ENCODE measurements at places on chromosomes 13 and 19.
A peak's percentile ranks its signal among the peaks of the same experiment; 100 is the strongest.

DNA sequence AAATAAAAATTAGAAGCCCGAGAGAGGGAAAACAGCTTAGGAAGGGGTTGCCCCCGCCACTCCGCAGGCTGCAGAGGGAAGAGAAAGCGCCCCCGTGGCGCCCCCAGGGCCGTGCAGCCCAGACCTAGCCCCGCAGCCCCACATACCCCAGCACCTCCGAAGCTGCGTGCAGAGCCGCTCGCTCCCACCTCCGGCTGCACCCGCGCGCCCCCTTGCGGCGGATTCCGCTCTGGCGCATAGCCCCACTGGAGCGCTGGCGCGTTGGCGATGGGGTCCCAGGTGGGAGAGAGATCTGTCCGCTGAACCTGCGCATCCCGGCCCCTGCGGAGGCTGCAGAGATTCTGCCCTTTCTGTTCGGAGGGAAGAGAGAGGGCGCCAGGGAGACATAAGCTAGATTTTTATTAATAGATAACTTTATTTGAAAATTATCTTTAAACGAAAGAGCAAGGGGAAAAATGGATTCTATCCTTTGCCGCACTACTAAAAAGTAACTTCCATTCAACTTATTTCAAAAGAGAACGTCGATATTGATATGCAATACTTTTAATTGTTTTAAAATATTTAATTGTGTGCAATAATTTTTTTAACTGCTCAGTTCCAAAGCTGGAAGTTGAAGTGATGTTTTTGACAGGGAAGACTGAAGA is 11.7 kb upstream of the CLN5 start:
- DNase-seq, result peak; percentile 55

DNA sequence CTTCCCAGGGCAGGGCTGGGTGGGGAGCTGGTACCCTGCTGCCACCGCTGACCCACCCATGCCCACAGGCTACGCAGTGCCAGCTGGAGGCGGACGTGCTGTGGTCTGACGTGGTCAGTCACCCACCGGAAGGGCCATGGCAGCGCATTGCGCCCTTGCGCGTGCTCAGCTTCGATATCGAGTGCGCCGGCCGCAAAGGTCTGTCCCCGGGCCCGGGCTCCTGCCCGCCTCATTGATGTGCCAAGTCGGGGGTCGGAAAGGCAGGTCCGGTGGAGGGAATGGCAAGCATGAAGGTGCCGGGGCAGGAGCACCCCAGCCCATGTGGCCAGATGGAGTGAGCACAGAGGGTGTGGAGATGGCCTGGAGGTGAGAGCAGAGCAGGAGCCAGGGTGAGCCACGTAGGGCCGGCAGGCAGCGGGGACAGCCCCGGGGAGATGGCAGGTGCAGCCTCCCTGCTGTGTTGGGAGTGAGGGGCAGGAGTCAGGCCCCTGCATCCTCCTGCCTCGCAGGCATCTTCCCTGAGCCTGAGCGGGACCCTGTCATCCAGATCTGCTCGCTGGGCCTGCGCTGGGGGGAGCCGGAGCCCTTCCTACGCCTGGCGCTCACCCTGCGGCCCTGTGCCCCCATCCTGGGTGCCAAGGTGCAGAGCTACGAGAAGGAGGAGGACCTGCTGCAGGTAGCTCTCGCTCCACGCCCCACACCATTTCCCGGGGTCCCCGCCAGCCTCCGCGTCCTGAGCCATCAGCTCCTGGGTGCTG is 16.0 kb upstream of the SPIB start:
- DNase-seq, result no peak

- no peak for DNase-seq
Measured at GRCh38 chr19:50422397-50423278, 3.9 kb downstream of the SPIB start.

DNA sequence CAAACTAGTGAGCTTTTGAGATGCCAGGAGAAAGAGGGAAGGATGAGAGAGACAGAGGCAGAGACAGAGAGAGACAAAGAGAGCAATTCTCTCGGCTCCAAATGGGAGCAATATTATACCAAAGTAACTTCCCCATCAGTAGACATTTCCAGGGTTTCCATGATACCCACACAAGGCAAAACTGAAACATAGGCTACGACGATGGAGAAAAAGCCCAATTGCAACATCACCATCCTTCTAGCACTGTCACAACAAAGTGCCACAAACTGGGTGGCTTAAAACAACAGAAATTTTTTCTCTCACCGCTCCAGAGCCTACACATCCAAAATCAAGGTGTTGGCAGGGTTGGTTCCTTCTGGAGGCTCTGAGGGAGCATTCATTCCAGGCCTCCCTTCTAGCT is 81.4 kb downstream of the KCTD12 start:
- DNase-seq, result no peak

DNA sequence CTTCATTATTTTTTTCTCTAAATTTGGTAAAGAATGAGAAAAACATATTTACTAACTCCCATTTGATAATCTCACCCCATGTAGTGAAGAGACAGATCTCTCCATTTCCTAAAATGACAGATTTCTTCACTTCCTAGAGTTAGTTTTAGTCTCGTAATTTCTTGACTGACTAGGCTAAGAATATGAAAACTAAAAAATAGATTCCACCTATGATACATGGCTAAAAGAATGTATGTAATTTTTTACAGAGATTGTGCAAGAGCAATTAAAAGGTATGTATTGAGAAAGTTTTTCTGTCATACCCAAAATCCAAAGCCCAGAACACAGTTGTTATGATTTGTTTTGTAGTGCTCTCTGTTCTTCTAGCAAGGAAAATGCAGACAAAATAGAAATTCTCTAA is 9.5 kb downstream of the NALCN start:
- no peak for DNase-seq

GRCh38 chr19:49356382-49356781 is 5.8 kb downstream of the TEAD2 start:
- no peak for DNase-seq

DNA sequence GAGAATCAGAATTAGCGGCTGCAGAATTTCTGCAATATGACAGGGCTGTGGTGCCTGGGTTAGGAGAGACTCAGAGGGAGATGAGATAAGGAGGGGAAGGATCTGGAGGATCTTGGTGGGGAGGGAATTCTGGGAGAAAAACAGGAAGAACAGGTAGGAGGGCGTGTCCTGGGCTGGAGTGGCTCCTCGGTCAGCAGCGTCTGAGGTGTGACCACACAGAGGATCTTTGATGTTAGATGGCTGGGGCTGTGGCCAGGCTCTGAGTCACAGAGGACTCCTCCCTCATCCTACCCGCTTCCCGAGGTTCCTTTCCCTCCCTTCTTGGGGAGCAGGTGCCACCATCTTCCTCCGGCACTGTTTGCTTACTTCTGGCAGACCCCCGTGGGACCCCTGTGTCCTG is 6.4 kb upstream of the KLK6 start:
- no peak for DNase-seq

DNA sequence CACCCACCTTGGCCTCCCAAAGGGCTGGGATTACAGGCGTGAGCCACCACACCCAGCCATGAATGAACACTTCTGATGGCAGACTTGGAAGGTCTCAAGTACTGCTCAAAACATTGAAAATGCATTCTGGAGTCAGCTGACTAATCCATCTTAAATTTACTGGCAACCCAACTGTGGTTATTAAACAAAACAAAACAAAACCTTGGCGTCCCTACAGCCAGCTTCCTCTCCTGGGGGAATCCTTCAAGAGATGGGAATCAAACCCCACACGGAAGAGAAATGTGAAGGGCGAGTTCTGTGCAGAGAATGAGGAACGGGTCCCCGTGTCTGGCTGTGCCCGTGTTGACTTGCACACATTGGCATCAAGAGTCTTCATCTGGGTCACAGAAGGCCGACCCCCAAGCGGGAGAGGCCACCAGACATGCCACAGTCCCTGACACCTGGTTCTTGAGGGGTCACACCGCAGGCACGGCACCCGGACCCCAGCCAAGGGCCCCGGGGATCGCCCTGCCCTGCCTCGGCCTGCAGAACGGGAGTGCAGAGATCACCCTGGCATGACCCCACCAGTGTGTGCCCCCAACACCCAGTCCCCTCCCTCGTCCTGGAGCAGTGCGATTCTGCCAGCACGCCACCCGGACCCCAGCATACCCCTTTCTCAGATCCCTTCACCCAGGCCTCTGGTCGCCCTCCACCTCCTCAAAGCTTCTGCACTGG is 3.2 kb downstream of the MAP2K2 start:
- DNase-seq, result no peak

GRCh38 chr19:31064491-31064890 is 284.7 kb downstream of the TSHZ3 start:
- DNase-seq, result no peak

GRCh38 chr13:80141123-80141849 is 199.6 kb downstream of the SPRY2 start:
- no peak for DNase-seq

- DNase-seq, result no peak
Measured at GRCh38 chr13:106433066-106433465, 102.4 kb downstream of the EFNB2 start.

DNA sequence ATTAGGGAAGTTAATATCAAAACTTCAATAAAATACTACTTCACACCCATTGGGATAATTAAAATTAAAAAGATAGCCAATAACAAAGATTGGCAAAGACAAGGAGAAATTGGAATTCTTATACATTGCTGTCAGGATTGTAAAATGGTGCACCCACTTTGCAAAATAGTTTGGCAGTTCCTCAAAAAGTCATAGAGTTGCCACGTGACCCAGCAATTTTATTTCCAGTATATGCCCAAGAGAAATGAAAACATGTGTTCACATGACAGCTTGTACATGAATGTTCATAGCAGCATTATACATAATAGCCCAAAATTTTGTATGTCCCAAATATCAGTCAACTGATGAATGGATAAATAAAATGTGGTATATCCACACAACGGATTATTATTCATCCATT is 3.3 kb downstream of the MBD3L1 start:
- DNase-seq, result no peak

DNA sequence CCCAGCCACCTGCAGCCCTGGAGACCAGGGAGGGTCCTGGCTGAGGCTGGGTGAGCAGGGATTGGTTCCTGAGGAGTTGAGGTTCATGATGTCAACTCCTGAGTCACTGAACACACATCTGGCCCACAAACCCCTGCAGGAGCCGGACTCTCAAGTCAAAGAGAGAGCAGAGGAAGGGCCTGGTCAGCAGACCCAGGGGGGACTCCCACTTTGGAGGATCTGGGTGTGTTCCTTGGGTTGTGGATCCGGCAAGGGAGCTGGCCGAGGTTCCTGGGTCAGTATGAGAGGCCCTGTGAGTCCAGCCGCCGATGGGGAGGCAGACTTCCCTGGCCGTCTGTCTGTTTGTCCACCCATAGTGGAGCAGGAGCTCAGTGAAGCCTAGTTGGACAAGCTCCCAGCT is 4.0 kb downstream of the SLC7A10 start:
- DNase-seq, result no peak

GRCh38 chr19:8487137-8487851 is 15.1 kb downstream of the PRAM1 start:
- DNase-seq, result peak; percentile 46

DNA sequence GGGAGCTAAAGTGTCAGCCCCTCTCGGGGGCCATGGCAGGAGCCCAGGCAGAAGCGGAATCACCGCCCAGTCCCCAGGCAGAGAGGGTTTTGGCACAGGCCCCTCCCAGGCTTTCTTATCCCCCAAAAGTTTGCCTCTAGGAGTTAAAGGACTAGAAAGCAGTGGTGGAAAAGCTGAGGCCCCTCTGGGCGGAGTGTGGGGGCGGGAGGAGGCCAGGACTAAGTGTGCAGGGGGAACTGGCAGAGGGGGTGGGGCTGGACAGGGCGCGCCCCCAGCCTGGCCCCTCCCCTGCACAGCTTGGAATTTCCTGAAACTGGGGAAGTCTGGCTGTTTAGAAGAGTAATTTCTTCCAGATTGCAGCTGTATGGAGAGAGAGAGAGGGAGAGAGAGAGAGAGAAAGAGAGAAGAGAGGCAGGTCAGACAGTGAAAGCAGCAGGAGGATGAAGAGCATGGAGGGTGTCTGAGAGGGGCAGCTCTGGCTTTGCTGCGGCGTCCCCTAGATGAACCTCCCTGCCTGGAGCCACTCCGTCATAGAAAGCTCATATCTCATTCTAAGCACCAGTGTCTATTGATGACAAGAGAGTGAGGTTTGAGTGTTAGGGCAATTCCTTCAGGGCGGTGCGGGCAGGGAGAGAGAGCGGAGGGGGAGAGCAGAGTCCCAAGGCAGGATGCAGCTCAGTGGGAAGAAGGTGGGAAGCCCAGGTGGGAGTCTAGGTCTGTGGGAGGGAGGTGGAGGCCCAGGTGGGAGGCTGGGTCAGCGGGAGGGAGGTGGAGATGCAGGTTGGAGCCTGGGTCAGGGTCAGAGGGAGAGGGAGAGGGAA is at the start of gene CDC42EP5:
CDC42EP5 (minus strand) TSS at position 226 of the 821 bp plus-strand sequence. CDS start 7,749 bp downstream, outside the sequence.
- DNase-seq, result no peak

- no peak for DNase-seq
Measured at GRCh38 chr13:52896827-52897659, 48.6 kb upstream of the PCDH8 start.

DNA sequence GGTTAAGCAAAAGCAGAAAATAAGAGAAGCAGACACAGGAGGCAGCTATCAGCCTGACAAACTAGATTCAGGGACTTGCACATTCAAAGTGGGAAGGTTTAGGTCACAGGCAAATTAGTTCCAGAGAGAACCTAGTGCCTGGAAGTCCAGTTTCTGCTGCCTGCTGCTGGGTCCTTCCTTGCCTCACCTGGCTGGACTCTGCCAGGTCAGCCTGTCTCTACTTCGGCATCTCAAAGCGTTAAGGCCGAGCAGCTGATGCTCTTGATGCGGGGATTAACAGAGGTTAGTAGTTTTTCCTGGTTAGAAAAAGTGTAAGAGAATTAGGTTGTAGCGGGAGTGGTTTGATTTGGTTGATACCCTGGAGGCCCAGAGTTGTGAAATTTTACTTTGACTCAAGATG is 52.0 kb downstream of the KLF5 start:
- DNase-seq, result no peak

DNA sequence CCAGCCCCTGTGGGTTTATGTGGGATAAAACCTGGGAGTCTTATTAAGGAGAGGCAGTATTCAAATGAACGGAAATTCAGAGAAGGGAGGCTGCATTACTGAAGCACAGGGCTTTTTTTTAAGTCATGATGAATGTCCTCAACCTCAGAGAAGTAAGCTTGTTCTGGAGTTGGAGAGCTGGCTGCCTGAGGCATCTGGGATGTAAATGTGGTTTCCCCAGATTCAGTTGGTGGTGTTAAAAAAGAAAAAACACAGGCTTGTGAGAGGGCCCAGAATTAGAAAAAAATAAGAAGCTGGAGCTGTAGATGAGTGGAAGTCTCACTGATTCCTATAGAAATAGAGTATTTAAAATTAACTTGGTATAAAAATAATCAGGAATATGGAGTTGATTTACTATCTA is 64.0 kb upstream of the GPR12 start:
- DNase-seq, result no peak
